ENCODE measurements at places on chromosomes 11 and 22. TPM values are rescaled to one million over a fixed set of nuclear protein-coding genes. Genes with fewer than 3 reads are reported as not detected.
A peak's percentile ranks its signal among the peaks of the same experiment; 100 is the strongest.

DNA sequence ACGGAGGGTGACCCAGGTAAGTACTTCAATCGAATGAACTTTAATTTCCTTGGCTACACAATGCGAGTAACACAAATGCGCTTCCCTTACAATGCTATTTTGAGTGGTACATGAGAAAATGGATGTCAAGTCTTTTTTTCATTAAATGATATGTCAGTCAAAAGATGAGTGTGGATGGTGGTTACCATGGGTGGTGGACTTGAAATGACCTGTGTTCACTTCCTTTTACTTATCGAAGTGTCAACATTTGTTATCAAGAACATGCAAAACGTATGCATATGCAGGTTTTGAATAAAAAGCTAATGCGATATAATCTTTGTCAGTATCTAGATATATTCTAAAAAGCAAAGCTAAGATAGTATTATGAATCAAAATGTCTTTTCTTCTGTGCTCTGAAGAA is 8.8 kb upstream of the APOL5 start:
- no peak for DNase-seq

EXPH5 gene
- total RNA-seq = 32.2 TPM

GAL3ST3 gene
- total RNA-seq = not detected

WT1 gene
- total RNA-seq = 0.32 TPM

GRCh38 chr11:118223992-118224391 is 819 bp downstream of the JAML start:
- DNase-seq = no peak

PHLDA2 gene
- 41.6 TPM for total RNA-seq

- DNase-seq = no peak
These were observed 315 bp upstream of the TRPC6 start for GRCh38 chr11:101584129-101584515.

- no peak for DNase-seq
These were observed 165.0 kb upstream of the MTNR1B start for GRCh38 chr11:92804388-92804966.

SCN3B gene
- total RNA-seq = 1.2 TPM

ASCL2 gene
- 16.4 TPM for total RNA-seq

GLYAT gene
- not detected for total RNA-seq

- peak; percentile 77 for DNase-seq
These were observed 8.1 kb downstream of the MALAT1 start for GRCh38 chr11:65506772-65507505.

GRCh38 chr11:9091044-9091922 is at the start of gene SCUBE2:
Gene SCUBE2 (minus strand): TSS chr11:9091599. CDS start chr11:9091528, 71 bp downstream.
- DNase-seq = peak; percentile 26

DNA sequence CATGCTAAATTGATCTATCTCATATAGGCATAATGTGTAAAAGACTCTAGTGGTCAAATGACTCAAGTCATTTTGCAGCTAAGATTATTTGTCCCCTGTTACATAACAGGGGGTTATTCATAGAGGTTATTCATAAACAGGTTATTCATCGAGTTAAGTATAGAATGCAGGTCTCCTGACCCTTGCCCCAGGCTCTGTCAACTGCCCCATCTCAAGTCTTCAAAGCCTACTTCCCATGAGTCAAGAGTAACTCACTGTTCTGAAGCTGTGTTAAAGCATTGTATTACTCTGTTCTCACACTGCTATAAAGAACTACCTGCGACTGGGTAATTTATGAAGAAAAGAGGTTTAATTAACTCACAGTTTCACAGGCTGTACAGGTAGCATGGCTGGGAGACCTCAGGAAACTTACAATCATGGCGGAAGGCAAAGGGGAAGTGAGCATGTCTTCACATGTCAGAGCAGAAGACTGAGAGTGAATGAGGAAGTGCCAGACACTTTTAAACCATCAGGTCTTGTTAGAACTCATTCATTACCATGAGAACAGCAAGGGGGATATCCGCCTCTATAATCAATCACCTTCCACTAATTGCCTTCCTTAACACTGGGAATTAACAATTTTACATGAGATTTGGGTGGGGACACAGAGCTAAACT is 226.2 kb upstream of the BLID start:
- no peak for DNase-seq

OR10W1 gene
- total RNA-seq = not detected

MFNG gene
- total RNA-seq = 10.7 TPM

DNA sequence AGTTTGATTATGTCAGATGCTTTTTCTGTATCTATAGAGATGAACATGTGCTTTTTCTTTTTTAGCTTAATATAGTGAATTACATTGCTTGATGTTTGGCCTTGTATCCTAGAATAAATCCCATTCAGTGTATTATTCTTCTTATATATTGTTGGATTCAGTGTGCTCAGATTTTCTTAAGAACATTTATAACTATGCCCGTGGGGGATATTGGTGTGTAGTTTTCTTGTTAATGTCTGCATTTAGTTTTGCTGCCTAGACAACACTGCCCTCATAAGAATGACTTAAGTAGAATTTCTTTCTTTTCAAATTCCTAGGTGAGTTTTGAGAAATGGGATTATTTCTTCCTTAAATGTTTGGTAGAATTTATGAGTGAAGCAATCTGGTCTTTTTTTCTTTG is 98.5 kb downstream of the TMEM135 start:
- DNase-seq = no peak

- no peak for DNase-seq
These were observed 59.5 kb downstream of the TTC17 start for GRCh38 chr11:43418197-43418596.

- peak; percentile 65 for DNase-seq
These were observed 16.7 kb downstream of the SLCO2B1 start for GRCh38 chr11:75167617-75168016.

GRCh38 chr11:91308069-91308468 is 916.5 kb upstream of the FAT3 start:
- DNase-seq = no peak

GRCh38 chr11:61694946-61695706 is 14.9 kb downstream of the DAGLA start:
- DNase-seq = no peak

GRCh38 chr22:36398601-36399471 is 11.1 kb upstream of the MYH9 start:
- DNase-seq = peak; percentile 76

KLHL35 gene
- 0.67 TPM for total RNA-seq

PARVA gene
- total RNA-seq = 61.8 TPM

DNA sequence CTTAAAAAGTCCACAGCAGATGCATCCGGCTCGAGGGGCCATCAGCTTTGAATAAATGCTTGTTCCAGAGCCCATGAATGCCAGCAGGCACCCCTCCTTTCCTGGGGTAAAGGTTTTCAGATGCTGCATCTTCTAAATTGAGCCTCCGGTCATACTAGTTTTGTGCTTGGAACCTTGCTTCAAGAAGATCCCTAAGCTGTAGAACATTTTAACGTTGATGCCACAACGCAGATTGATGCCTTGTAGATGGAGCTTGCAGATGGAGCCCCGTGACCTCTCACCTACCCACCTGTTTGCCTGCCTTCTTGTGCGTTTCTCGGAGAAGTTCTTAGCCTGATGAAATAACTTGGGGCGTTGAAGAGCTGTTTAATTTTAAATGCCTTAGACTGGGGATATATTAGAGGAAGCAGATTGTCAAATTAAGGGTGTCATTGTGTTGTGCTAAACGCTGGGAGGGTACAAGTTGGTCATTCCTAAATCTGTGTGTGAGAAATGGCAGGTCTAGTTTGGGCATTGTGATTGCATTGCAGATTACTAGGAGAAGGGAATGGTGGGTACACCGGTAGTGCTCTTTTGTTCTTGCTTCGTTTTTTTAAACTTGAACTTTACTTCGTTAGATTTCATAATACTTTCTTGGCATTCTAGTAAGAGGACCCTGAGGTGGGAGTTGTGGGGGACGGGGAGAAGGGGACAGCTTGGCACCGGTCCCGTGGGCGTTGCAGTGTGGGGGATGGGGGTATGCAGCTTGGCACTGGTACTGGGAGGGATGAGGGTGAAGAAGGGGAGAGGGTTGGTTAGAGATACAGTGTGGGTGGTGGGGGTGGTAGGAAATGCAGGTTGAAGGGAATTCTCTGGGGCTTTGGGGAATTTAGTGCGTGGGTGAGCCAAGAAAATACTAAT is 1.9 kb downstream of the NEAT1 start:
- DNase-seq = peak; percentile 70

RTN4RL2 gene
- total RNA-seq = 0.54 TPM

DNA sequence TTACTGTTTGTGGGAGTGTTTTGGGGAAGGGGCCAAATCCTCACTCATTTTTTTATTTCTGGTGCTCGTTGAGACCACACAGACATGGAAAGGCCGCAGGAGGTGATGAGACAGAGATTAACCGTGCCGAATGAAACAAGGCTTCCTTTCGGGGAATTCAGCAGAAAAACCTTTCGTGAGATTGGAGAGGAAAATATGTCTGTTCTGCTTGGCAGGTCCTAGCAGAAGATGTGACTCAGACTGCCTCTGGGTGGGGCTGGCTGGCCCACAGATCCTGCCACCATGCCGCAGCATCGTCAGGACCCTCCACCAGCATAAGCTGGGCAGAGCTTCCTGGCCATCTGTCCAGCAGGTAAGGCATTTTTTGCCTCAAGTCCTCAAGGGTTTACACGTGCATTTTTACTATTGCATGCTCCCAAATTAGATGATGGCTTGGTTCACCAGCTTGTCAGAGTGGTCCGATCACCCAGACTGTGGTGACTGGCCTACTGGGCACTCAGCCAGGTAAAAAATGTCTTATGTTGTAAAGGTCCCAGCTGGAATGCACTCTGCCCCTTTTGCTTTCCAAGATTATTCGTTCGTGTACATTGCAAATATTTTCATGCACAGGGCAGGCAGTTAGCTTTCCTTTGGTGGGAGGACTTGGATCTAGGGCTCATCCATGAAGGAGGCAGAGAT is 1.5 kb downstream of the DDB2 start:
- DNase-seq = peak; percentile 82

- no peak for DNase-seq
These were observed 91.2 kb upstream of the CSNK2A3 start for GRCh38 chr11:11444027-11444803.

DNA sequence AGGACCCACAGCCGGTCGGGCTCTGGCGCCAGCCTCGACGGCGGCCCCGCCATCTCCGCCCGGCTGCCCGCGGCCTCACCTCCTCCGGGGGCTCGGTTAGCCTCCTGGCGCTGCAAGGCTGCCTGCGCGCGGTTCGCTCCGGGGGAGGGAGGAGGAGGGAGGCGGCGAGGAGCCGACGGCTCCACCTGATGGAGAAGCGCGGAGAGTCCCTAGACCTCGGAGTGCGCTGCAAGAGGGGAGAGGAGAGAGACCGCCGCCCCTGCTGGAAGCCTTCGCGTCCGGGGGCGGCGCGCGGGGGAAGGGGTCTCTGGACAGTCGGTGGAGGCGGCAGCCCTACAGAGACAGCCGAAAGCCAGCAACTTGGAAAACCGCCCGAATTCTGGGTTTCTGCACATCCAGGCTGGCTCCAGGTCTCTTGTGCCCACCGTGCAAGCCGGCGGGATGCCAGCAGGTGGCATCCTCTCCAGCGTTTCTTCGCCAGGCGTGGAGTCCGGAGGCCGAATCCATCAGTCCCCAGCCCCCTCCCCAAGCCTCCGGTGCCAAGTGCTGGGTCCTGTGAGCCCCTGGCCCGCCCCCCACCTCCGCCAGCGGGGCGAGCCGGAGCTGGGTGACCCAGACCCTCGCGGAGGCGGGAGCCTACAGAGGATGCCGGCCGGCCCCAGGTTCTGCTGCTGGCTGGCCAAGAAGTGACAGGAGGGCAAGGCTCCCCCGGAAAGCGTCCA is 2.9 kb upstream of the KIRREL3 start:
- peak; percentile 29 for DNase-seq

DNA sequence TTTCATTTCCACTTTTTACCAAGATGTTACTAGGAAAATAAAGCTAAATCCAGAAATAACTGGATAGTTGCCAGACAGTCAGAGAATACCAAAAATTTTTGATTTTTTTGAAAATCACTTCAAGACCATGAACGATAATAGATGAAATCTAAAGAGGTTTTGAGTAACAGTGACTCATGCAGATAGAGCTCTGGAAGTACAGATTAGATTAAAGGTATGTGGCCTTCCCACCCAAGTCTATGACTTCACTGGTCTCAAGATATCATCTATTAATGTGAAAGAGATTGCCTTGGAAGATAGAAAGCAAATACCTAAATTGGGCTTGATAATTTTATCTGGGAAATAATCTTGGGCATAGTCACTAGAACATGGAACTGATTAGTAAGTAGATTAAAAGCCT is 415.9 kb downstream of the METTL15 start:
- no peak for DNase-seq

MYBPC3 gene
- total RNA-seq = 0.42 TPM

- DNase-seq = no peak
These were observed 30.1 kb upstream of the TMEM45B start for GRCh38 chr11:129785383-129786111.

DNA sequence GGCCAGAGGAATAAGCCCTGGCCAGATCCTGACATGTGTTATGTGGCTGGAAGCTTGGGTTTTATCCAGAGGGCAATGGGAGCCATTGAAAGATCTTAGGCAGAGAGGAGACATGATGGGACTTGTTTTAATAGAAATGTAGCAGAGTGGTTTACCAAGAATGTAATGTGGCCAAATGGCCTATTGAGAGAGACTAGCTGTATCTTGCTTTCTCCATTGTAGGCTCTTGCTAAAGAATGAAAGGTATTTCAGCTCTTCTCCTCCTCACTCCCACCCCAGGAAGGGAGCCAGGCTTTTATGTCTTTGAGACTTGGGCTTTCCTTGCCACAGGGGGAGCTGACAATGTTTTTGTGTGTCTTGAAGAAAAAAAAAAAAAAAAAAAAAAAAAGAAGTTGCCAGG is 82.3 kb downstream of the TRIM29 start:
- DNase-seq = no peak

OR10A2 gene
- total RNA-seq = not detected

DNA sequence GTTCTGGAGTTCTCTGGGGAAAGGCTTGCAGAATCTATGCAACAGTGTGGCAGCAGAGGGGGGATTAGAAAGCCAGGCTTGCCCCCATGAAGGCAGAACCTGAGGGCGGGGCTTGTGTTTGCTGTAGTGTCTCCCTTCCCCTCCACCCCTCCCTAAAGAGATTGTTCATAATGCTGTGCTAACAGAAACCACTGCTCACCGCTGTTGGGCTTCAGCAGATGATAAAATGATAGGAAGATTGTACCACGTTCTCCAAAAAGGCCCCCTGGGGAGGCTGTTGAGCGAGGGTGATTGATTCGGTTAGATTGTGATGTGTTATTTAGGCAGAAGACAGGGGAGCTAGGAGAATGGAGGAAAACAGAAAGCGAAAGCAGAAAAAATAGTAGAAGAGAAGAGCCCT is 215.2 kb upstream of the NCAM1 start:
- DNase-seq = no peak

DNA sequence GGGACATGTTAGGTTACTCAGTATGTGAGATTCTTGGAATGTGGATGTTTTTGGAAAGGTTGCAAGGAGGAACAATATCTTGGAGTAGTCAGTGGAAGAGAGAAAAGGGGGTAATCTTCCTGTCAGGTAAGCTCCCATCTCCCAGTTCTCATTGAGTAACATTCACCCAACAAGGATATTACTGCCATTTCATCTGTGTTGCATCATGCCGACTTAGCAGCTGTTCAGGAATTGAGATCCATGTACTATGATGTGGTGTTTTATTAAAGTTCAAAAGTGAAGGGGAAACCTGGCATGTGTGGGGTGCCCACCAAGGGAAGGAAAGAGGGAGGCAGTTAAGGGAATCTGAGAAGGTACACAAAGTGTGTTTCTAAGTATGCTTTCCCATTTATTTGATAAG is 58.4 kb upstream of the RASSF10 start:
- no peak for DNase-seq
